K562 (cell line): ENCODE measurements at places on chromosomes 13 and 19.

DNA sequence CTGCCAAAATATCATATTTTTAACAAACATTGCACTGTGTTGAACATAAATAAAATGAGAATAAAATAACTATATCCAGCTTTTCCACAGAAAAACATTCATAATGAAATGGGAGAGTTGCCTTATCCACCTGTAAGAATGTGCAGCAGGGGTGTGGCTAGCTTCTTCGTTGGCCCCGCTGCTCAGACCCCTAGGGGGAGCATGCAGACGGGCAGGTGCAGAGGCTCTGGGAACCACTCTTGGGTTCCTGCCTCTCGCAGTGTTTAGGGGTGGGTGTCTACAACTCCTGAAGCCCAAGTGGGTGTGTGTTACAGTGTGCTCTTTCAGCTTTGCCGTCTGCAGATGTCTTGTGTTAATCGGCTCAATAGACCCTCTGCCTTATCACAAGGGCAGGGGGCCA, 121.7 kb downstream of the SLITRK5 start:
- DNase-seq = no peak

DNA sequence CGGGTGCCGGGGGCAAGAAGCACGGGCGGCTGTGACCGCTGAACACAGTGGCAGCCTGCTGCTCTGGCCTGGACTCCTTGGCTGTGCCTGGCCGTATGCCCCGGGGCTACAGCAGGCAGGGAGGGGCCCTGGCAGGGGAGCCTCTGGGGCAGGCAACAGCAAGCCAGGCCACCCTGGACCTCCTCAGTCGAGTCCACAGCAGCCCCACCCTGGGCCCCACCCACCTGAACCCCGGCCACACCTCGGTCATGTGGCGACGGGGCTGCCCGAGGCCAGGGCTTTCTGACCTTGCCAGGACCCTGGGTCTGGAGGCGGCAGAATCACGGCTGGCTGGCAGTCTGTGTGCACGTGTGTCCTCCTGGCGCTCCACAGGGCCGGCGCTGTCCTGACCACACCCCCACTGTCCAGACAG, 8.7 kb downstream of the CILP2 start:
- no peak for DNase-seq

- peak; percentile 26 for DNase-seq
Observed at GRCh38 chr19:54136086-54136863, 1.3 kb upstream of the CNOT3 start.

DNA sequence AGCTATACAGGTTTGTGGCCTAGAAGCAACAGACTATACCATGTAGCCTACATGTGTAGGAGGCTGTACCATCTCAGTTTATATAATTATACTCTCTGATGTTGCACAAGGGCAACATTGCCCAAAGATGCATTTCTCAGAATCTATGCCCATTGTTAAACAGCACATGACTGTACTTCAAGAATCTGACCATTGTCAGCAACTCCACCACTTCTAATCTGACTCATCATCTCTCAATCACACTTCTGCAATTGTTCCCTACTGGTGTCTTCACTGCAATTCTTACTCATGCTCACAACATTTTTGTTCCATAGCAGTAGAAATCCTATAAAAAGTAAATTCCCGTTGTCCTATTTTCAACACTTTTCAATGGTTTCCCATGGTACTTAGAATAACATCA, 63.9 kb upstream of the ATXN8OS start:
- DNase-seq = no peak

DNA sequence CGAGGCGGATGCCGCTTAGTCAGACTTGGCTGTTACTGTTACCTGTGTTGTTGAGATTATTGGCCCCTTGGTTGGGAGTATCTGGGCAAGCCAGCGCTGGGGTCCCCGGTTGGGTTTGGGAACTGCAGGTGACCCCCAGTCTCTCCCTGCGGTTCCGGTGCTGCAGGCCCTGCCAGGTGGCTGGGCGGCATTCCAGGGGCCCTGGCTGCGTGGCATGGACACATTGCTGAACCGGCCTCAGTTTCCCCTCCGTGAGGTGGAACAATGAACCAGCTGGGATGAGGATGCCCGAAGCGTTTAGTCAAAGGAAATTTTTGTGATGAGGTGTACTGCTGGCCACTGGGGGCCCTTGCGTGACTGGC, 538 bp downstream of the B3GNT3 start:
- DNase-seq = no peak

DNA sequence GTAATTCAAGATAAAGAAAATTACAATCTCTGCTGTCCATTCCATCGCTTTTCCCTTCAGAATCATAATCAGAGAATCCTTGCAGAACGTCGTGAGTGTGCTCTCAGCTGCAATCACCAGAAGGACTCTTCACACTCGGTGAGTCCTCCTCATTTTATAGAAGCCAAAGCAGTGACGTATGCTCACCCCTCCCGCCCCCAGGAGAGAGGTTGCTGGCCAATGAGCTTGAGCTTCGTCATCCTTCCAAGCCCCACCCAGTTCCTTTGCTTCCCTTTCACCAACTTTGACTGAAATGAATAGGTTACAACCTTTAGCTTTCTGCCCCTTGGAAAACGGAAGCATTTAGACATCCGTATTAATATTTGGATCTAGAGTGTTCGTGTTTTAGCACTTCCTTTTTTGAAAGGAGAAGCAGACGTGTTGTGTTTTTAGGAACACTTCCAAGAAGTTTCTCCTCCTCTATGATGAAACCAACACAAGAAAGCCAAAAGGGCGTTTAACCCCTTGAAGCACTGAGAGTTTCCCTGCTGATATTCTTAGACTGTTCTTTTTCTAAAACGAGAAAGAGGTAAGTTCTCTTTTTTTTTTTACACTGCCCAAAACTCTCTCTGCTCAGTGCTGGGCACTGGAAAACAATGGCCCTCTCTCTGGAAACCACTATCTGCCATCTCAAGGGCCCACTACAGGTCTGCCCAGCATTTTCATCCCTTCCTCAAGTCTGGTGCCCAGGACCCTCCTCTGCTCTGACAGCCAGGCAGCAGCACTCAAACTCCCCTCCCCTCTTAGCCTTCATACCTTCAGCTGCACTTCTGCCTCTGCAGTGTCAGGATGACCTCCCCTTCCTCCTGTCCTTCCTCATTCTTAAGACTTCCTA, 44.3 kb upstream of the CEACAM21 start:
- DNase-seq = peak; percentile 74

GRCh38 chr13:30334663-30335386, 27.5 kb upstream of the KATNAL1 start:
- peak; percentile 52 for DNase-seq

DNA sequence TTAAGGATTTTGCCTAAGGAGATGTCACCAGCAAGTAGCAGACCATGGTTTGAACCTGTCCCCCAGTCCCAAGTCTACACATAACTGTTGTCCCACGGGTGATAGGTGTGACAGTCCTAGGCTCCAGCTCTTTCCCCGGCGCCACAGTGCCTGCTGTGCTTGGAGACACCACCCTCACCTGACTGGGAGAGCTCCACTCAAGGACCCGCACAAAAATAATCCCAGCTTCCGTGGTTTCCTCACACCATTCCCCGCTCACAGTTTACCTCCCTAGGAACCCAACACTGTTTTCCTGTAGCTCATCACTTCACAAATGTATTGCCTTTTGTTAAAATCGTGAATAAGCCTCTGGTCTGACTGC, 19.8 kb upstream of the RASA3 start:
- DNase-seq = no peak
